NCI-H748 treated with DMSO at 0.1 percent for 48 hours (cell line): ENCODE measurements at places on chromosomes 7 and 10.

- no peak for DNase-seq
Observed at GRCh38 chr7:55036950-55037736, 18.3 kb downstream of the EGFR start.

GRCh38 chr7:106346678-106347217 lies 62.0 kb upstream of the NAMPT start:
- no peak for DNase-seq

DNA sequence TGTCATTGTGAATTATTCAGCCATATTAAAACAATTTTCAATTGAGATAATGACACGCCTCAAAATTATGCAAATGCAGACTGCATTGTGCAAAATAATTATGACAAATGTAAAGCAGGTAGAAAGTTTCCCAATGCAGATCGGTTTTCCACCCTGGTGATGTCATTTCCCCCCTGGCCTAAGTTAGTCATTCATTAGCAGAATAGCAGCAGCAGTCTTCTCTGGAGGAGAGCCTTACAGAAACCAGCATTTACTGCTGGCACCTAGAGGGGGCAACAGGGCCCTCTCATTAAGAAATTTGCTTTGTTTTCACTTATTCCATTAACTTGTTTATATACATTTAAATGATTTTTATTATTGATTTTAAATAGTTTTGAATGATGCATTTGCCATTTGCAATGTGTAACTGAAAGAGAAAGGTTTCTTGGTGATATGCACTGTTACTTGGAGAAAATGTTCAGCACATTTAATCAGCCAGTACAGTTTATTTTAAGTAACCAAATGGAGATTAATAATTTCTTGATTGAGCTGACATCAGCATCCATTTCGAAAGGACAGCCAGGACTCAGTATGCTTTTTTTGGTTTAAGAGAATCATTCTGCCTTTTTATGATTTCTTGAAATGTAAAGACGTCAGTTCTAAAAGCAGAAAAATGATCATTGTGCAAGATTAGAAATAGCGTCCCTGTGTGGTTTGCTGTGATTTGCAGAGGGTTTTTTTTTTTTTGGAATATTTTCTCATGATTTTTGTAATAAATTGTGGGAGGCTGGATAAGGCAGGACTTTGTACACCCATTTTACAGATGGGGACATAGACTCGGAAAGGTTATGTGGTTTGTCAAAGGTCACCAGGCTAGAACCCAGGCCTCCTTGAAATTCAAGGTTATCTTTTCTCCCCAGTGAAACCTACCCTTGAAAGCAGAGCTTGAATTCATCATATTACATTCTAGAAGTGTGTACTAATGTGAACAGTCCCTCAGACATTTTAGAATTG lies 3.5 kb downstream of the ARID5B start:
- DNase-seq = no peak

DNA sequence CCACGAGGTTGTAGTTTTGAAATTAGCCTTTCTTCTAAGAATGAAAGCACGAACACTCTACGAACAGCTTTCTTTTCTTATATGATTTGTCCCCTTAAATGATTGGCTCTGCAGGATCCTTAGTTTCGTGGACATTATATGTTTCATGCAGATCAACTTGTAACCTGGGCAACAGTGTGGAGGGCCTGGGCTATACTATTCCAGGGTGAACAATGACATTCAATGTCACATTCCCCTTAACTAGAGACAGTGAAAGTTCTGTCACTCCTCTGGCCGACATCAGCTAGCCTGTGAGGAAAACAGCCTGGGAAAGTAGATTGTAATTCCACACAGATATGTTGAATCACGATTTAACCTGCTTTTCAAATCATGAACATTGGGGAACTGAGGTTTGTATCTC lies 23.4 kb downstream of the TAS2R16 start:
- DNase-seq = no peak

DNA sequence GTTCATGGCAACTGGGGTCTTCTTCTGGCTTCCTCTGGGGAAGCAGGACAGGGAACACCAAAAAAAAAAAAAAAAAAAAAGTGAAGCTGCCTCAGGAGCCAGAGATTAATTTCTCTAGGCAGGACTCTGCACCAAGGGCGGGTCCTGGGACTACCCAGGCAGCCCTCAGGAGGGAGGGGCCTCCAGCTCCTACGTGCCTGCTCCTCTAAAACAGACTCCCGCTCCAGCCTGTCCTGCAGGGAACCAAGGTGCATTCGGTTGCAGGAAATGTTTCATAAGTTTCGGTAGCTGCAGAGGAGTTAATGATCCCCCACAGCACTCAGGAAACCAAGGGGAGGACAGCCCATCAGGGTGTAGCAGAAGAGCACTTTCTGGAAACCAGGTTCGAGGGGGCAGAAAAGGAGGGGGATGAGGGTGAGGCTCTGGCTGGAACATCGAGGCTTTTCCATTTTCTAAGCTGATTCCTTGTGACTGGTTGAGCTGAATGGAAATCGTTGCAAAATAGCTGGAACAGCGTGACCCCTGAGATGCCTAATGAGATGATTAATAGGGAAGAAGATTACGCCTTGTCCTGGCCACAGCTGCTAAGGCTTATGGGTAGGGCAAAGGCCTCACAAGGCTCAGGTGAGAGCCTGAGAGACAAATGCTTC lies 84.2 kb downstream of the STRA8 start:
- no peak for DNase-seq
